A549 treated with dexamethasone at 1 μM for 4 hours (cell line): ENCODE measurements at places on chromosomes 16 and 17. TPM values are rescaled to one million over a fixed set of nuclear protein-coding genes. Genes with fewer than 3 reads are reported as not detected.

FOXL1 gene
- 1.4 to 2.2 TPM (median 2.0 TPM) in 5 replicates for total RNA-seq

NPIPB13 gene
- total RNA-seq = 1.7 to 3.4 TPM (median 2.9 TPM) in 5 replicates

KRT28 gene
- not detected in 5 replicates for total RNA-seq

MINK1 gene
- 37.4 to 64.7 TPM (median 58.2 TPM) in 5 replicates for total RNA-seq

CLEC19A gene
- 0.08 to 0.15 TPM (median 0.11 TPM) in 4 of 5 replicates, not detected in the other for total RNA-seq

CEP295NL gene
- 0.34 to 0.54 TPM (median 0.40 TPM) in 5 replicates for total RNA-seq

TP53TG3 gene
- total RNA-seq = 0.24 to 0.74 TPM (median 0.35 TPM) in 5 replicates

CAVIN1 gene
- 352 to 454 TPM (median 429 TPM) in 5 replicates for total RNA-seq

RANBP10 gene
- 6.6 to 10.3 TPM (median 9.8 TPM) in 5 replicates for total RNA-seq

CHAD gene
- not detected in 5 replicates for total RNA-seq

CDR2 gene
- total RNA-seq = 32.9 to 40.9 TPM (median 39.3 TPM) in 5 replicates

NUPR1 gene
- 10.5 to 19.3 TPM (median 15.5 TPM) in 5 replicates for total RNA-seq

SPN gene
- total RNA-seq = not detected in 5 replicates

NPIPA3 gene
- total RNA-seq = 0.35 to 1.9 TPM (median 1.0 TPM) in 5 replicates

NPIPA5 gene
- total RNA-seq = 3.8 to 5.0 TPM (median 4.6 TPM) in 4 of 5 replicates, not detected in the other

ABCA10 gene
- total RNA-seq = 0.06 to 0.14 TPM (median 0.11 TPM) in 5 replicates

ODAD4 gene
- 1.1 to 2.1 TPM (median 1.4 TPM) in 5 replicates for total RNA-seq

MSI2 gene
- total RNA-seq = 42.6 to 63.9 TPM (median 54.3 TPM) in 5 replicates

GPRC5B gene
- total RNA-seq = 40.3 to 48.7 TPM (median 47.0 TPM) in 5 replicates

NXPH3 gene
- total RNA-seq = 1.4 to 1.9 TPM (median 1.6 TPM) in 5 replicates

SLC35G6 gene
- total RNA-seq = not detected in 5 replicates

NOTUM gene
- total RNA-seq = 0.20 to 0.44 TPM (median 0.31 TPM) in 5 replicates

KIF18B gene
- total RNA-seq = 23.4 to 41.8 TPM (median 41.7 TPM) in 5 replicates

TMEM114 gene
- not detected in 5 replicates for total RNA-seq

AATF gene
- 112 to 122 TPM (median 115 TPM) in 5 replicates for total RNA-seq

KRT25 gene
- total RNA-seq = not detected in 5 replicates

CNGB1 gene
- 0.06 to 0.12 TPM (median 0.09 TPM) in 5 replicates for total RNA-seq

UTP4 gene
- total RNA-seq = 77.6 to 85.0 TPM (median 83.4 TPM) in 5 replicates

FBXO39 gene
- 0.05 TPM in 1 of 5 replicates, not detected in the others for total RNA-seq

MAP2K6 gene
- 5.5 to 7.4 TPM (median 6.5 TPM) in 5 replicates for total RNA-seq

VPS35L gene
- 27.5 to 37.6 TPM (median 34.5 TPM) in 5 replicates for total RNA-seq

GAST gene
- 0.22 to 0.50 TPM in 2 of 5 replicates, not detected in the others for total RNA-seq

PTGES3L gene
- total RNA-seq = 0.71 to 1.1 TPM (median 0.84 TPM) in 5 replicates

UMOD gene
- total RNA-seq = not detected in 5 replicates

SLC5A10 gene
- total RNA-seq = 0.14 to 0.21 TPM (median 0.19 TPM) in 5 replicates

FZD2 gene
- total RNA-seq = 19.8 to 30.4 TPM (median 27.7 TPM) in 5 replicates

TSPAN10 gene
- total RNA-seq = 4.0 to 5.5 TPM (median 4.3 TPM) in 5 replicates

TAC4 gene
- total RNA-seq = not detected in 5 replicates

JPH3 gene
- 1.5 to 2.3 TPM (median 2.1 TPM) in 5 replicates for total RNA-seq

SRL gene
- total RNA-seq = 0.04 to 0.08 TPM (median 0.07 TPM) in 5 replicates

GAS7 gene
- 0.38 to 0.73 TPM (median 0.61 TPM) in 5 replicates for total RNA-seq

TM4SF5 gene
- 0.34 to 1.2 TPM (median 0.66 TPM) in 5 replicates for total RNA-seq

PROCA1 gene
- total RNA-seq = 0.87 to 1.6 TPM (median 1.4 TPM) in 5 replicates

CMTM2 gene
- not detected in 5 replicates for total RNA-seq

ENPP7 gene
- total RNA-seq = not detected in 5 replicates

GAS2L2 gene
- total RNA-seq = 0.11 to 0.14 TPM (median 0.12 TPM) in 4 of 5 replicates, not detected in the other

KCNJ12 gene
- 1.5 to 2.1 TPM (median 1.9 TPM) in 5 replicates for total RNA-seq

CBFA2T3 gene
- 0.88 to 1.5 TPM (median 1.0 TPM) in 5 replicates for total RNA-seq

GSG1L gene
- 0.04 to 0.09 TPM in 2 of 5 replicates, not detected in the others for total RNA-seq

ZG16B gene
- total RNA-seq = 0.60 to 0.98 TPM (median 0.66 TPM) in 5 replicates

RAB26 gene
- total RNA-seq = 1.5 to 4.0 TPM (median 3.2 TPM) in 5 replicates

ADCY7 gene
- total RNA-seq = 8.9 to 15.2 TPM (median 12.4 TPM) in 5 replicates

PLA2G10 gene
- total RNA-seq = 0.28 to 0.66 TPM (median 0.37 TPM) in 5 replicates

ASIC2 gene
- total RNA-seq = 1.4 to 1.7 TPM (median 1.4 TPM) in 5 replicates

MIEF2 gene
- total RNA-seq = 4.7 to 9.4 TPM (median 9.0 TPM) in 5 replicates
